ENCODE measurements at places on chromosomes 7 and 10.

DNA sequence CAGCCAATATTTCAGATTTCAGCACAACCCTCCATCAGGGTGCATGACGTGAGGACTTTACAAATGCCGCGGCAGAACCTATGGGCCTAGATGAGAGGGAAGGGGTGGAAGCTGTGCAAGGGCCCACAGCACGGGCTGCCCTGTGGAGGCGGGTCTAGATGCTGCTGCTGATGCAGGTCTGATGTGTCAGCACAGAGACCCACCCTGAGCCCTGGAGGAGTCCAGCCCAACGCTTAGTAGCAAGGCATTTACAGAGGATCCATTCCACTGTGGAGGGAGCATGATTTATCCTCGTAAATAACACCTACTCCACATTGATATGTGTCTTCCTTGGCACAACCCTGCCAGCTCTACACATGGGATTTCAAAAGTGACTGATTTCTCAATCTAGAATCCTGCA lies 48.5 kb downstream of the MYL10 start:
- no peak for DNase-seq

GRCh38 chr10:33276282-33276923 lies 58.1 kb downstream of the NRP1 start:
- no peak for DNase-seq

DNA sequence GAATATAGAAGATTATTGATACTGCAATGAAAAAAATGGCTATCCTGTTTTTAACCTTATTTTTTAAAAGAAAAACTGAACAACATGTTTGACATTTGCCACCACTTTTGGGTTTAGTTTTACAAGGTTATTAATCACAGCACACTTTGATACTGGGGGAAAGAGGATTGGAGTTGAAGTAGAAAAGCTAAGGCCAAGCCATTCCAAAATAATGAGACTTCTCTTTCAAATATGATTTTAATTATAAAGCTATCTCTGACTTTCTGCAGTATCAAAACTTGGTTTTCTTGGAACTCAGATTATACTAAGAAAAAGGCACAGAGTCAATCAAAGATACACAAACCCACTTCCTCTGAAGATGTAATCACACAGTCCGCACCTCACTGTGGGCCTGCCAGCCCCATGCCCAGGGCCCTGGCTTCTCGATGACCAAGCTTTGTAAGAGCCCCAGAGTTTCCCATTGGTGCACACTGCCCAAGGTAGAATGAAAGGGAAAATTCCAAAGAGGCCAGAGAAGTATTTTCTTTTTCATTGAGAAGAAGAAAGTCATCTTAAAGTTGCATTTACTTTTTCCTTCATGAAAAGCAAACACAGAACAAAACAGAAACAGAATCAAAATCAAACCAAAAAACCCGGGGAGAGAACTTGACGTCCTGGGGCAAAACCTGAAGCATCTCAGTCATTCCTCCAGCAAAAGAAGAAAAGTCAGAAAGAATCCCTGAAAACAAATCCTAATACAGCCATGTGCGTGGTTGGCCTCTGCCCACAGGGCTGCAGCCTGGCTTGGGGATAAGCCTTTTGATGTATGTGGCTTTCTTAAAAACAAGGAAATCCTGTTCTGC lies 187.7 kb upstream of the KLF6 start:
- DNase-seq, result no peak

DNA sequence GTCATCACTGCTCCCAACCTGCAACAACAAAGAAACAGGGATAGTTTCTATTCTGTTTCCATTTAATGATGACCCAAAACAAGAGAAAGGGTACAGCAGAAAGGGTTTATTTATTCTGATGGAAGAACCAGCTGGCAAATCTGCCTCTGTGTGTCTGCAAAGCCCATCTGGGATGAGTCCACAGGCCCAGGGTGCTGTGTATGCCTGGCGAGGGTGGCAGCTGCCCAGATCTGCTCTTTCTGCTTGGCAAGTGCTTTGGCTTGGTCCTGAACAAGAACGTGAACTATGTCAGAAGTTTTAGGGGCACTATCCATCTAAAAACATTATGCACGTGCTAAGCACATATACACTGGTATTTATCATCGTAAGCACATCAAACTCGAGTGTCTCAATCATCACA lies 333.8 kb downstream of the CXCL12 start:
- no peak for DNase-seq

- DNase-seq, result no peak
These were observed 199.2 kb downstream of the DIP2C start for GRCh38 chr10:490256-490655.

DNA sequence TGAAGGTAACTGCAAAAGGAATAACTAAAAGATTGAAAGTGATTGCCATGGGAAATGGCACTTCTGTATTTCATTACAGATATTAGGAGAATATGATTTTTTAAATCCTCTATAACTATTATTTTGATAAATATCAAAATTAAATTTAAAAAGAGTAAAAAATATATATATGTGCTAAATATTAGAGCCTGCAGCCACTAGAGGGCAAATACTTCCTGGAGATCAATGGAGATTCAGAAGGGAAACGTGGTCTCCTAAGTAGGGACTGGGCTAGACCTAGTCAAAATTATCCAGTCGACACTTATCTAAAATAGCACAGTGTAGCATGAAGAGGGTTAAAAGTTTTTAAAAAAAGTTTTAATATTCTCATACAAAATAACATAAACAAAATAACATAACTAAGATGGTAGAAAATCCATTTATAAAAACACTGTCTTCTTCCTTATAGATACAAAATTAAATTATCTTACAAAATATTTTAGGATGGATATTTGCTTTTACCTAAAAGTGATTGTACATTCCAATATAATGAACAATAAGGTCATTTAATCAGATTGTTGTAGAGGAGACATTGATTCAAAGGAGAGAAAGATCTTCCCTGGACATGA lies 434.3 kb downstream of the MDFIC start:
- DNase-seq, result no peak

- no peak for DNase-seq
These were observed 16.4 kb downstream of the RGS10 start for GRCh38 chr10:119526149-119526548.

DNA sequence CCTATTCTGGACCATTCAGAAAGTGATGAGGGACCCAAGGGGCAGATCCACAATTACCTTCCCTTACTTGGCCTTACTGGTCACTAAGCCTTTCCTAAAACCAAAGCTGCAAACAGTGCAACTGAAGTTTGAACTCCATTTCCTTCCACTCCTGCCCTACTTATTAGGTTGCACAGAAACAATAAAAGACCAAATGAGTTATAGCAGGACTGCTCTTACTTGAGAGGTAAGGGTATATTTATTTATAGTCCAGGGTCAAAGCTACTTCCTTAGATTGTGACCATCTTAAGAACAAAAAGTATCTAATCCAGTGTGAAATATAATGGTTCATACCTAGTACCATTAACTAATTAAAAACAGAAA lies 27.0 kb downstream of the CDK6 start:
- no peak for DNase-seq

GRCh38 chr7:108307595-108307994 lies 148.6 kb downstream of the NRCAM start:
- no peak for DNase-seq

- no peak for DNase-seq
These were observed 240.0 kb upstream of the IMMP2L start for GRCh38 chr7:111802194-111802772.

Measured in anterior cingulate cortex (tissue), 58 donors.